ENCODE measurements at places on chromosomes 3 and 15.

GRCh38 chr3:136728473-136728872 is 23.7 kb downstream of the STAG1 start:
- DNase-seq, result no peak

DNA sequence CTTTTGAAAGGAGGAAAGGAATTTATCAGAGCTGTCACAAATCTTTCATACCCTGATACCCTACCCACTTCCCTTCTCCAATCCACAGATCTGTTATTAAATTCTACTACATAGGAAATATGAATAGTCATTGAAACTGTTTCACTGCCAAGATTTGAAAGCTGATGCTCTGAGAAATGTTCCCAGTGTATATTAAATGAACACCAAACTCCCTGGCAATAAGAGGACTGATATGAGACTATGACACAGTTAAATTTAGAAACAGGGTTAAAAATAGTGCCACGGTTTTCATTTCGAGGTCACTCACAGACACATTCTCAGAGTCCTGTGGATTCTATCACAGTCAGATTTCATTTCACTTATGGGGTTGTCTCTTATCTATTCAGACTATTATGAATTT is 27.2 kb upstream of the GBE1 start:
- peak; percentile 11 for DNase-seq

DNA sequence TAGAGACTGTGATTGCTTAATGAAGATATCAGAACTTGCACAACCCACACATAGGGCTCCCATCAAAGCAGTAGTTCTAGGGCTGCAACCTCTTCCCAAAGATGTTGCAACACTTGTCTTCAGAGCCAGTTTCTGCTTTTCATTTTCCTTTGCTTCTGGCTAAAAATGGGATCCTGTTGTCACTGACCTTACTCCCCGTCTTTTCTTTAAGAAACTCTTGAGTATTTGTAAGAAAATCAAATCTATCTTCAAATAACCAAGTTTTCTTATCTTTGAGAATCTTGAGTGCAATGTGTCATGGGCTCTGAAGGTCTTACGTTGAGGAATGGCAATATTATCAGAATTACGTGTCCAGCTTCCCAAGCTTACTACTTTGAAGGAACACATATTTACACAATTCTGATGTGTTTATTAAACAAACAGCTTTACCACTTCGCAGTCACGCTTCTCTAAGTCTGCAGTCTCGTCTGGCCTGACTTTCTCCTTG is 24.1 kb downstream of the CACNA1D start:
- peak; percentile 8 for DNase-seq

- no peak for DNase-seq
Measured at GRCh38 chr15:98953000-98953787, 54.4 kb downstream of the PGPEP1L start.

GRCh38 chr3:195103623-195104022 is 167.3 kb downstream of the XXYLT1 start:
- no peak for DNase-seq

DNA sequence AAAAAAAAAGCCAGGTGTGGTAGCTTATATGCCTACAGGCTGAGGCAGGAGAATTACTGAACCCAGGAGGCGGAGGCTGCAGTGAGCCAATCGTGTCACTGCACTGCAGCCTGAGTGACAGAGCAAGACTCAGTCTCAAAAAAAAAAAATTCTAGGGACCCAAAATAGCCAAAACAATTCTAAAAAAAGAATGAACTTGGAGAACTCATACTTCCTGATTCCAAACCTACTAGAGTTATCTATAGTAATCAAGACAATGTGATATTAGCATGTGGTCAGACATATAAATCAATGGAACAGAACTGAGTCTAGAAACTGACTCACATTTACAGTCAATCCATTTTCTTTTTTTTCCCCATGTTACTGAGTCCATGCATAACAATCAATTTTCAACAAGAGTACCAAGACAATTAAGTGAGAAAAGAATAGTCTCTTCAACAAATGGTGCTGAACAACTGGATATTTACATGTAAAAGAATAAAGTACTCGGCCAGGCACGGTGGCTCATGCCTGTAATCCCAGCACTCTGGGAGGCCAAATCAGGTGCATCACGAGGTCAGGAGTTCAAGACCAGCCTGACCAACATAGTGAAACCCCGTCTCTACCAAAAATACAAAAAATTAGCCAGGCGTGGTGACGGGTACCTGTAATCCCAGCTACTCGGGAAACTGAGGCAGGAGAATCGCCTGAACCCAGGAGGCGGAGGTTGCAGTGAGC is 11.9 kb downstream of the PRKAR2A start:
- no peak for DNase-seq

- DNase-seq, result peak; percentile 55
Measured at GRCh38 chr3:8457039-8457438, 44.6 kb upstream of the LMCD1 start.

DNA sequence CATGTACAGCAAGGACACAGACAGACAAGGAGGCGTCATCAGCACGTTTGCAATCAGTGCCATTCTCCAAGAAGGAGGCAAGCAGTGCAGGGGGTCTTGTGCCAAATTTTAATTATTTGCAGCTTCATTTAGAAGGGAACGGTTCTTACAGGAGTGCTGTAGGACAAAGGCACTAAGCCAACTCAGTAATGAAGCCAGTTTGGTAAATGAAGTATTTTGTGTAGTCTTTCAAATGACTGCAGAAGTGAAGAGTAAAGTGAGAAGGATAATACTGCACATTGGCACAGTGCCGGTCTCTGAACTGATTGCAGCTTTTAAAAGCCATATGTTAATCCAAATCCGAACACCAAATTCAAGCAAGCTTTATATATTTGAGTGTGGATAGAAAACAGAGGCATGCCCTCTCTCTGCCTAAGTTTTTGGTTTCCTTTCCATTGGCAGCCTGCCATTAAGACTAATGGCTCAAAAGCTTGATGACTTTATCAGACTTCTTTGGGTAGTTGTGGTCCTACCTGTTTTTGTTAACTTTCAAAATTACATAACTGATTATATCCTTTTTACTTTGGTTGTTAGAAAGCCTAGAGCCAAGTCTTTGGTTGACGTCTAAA is 101.3 kb downstream of the SENP2 start:
- peak; percentile 33 for DNase-seq

- DNase-seq, result no peak
Measured at GRCh38 chr3:44016818-44017217, 224.9 kb upstream of the TOPAZ1 start.

DNA sequence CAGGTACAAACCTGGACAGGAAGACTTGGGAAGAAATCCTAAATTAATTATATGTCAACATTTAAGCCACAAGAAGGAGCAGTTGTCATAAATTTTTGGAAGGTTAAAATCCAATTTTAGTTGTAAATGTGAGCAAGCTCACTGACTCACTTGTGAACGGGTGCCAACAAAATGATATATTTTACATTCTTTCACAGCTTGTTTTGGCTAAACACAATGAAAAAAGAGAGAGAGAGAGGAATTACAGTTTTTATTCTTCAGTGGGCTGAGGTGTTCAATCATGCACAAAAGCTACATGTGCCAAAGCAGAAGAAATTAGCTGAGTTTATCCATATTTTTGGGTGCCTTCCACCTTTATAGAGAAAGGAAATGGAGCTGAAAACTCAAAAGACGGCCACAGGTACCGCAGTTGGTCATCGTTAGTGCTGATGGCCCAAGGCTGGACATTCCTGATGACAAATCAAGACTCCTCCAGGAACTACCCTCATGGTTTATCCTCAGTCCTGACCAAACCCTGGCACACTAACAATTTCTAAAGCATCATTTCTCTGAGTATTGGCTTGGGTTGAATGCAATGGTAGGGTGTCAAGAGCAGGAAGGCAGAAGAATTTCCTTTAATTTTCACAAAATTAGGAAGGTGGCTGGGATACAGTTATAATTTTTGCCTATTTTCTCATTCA is 37.6 kb upstream of the WNT5A start:
- DNase-seq, result peak; percentile 74
